ENCODE measurements at places on chromosomes 7 and 10.

DNA sequence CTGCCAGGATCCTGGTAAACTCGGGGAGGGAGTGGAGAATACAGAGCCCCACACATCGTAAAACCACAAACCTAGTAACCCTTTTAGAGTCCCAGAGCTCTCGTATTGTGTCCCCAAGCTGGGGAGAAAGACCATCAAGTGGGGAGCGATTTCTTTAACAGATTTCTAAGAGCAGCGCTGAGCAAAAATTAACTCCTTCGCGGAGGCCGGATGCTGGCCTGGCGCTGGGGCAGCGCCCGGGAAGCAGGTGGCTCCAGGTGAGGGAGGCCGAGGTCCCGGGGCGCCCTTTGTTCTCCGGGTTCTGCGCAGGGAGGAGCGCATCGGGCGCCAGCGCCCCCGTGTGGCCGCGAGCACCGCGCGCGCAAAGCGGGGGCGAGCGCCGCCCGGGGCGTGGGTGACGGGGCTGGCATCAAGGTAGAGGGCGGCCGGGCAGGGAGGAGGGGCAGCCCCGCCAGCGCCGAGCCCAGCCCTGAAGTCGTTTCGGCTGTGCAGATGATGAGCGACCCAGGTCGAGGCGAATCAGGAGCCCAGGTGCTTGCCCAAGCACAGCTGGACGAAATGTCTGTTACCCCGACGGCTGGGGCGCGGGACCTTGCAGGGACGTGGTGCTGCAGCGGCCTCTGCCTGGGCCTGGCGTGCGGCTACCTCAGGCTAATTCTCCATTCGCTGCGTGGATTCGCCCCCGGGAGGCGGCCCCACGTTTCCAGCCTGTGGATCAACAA, 10.4 kb upstream of the FGFR2 start:
- no peak for DNase-seq

- no peak for DNase-seq
These were observed 125.8 kb downstream of the DOCK4 start for GRCh38 chr7:112080441-112080840.

DNA sequence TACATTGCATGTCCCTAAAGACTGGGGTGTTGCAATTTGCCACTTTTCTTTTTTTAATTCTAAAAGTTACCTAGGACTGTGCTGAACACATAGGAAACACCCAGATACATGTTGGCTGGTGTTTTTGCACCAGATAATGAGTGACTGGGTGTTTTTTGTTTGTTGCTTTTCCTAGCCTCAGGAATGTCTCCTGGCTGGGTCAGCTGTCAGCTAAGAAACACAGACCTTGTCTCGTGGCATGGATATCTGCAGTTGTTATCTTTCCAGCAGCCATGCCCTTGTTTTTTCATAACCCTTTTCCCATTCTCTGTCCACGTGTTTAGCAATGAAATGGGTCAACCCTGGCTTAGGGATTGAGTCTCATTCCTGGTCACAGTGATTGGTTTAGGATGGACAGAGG, 433.9 kb upstream of the ZMIZ1 start:
- DNase-seq, result no peak

- peak; percentile 79 for DNase-seq
These were observed 2.1 kb downstream of the VIM start for GRCh38 chr10:17229967-17230682.
